ENCODE measurements at places on chromosomes 2 and 18.

DNA sequence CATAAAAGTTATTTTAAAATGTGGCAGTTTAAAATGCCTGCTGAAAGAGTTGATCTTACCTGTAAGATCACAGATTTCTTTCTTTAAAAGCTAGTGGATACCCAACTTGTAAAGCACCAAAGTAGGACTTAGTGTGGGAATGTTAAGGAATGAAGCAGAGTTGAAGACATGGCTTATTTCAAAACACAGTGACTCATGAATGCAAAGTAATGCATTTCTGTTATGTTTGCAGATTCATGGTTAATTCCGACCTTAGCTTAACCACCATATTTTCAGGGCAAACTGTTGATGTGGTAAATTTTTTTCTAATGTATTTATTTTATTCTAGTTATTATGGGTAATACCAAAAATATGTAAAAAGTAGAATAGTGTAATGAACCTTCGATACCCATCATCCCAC, 206.8 kb upstream of the FOSL2 start:
- no peak for DNase-seq

DNA sequence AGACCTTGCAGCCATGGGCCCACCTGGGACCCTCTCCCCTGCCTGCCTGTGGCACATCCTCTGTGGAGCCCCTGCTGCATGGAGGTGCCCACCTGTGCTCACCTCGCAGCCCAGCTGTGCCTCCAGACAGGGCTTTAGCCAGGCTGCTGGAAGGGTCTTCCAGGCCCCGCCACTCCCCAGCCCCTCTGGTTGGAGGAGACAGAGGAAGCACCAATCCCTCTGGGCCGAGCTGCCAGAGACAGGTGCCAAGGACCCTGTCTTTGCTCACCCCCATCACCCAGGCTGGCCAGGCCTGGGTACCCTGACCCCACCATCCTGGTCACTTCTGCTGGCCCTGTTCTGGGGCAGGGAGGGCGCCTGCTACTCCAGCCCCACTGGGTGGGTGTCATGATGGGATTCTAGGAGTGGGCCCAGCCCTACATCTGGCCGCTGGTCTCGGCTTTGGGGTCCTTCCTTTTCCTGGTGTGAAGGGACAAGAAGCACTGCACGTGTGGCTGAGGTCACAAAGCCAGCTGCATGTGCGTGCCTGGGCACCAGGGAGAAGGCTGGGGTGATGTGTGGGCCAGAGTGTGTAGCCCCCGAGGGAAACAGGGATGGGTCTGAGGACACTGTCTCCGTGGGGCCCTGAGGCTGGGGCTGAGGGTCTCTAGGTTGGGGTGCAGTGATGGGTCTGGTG, 9.3 kb upstream of the NEU4 start:
- DNase-seq, result no peak

- DNase-seq, result no peak
Measured at GRCh38 chr2:13522917-13523821, 806.4 kb downstream of the TRIB2 start.

DNA sequence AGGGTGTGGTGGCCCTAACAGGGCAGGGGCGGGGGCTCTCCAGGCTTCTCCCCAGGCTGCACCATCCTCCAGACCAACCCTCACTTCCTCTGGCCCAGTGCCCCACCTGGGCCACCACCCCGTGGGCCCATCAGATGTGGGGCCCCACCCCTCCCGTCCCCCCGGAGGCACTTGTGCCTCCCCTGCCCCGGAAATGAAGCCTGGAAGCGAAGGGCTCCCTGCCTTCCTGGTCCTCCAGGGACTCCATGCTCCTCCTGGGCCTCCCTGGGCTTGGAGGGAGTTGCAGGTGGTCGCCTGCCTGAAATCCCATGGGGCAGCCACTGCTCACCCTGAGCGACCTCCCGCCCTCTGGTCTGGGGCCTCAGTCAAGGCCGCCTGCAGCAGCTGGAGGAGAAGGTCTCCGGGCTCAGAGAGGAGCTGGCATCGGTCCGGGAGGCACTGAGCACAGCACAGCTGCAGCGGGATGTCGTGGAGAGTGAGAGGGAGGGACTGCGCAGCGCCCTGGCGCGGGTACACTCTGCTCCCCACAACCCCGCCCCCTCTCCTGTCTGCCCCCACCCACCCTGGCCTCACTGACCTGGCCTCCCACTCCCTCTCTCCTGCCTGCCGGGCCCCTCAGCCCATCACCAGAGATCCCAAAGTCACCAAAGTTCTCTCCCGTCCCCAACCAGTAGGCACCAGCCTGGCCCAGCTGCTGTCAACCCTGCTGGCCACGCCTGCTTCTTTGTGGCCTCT, 28.0 kb downstream of the CROCC2 start:
- no peak for DNase-seq

DNA sequence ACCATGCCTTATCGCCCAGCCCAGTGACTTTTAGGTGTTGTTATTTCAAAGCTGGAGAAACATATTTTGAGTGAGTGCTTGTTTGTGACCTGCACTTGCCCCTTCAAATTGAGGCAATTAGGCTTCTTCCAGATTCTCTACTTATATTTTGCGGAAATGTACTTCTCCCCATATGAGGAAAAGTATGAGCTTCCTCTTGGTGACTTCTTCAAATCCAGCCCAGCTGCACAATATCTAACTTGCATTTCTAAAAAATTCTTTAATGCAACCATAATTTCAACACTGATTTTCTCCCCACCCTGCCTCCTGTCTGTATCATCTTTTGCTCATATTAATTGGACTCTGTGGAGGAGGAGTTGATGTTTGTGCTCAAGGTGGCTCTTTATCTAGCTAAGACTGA, 391.2 kb upstream of the POU3F3 start:
- DNase-seq, result no peak

DNA sequence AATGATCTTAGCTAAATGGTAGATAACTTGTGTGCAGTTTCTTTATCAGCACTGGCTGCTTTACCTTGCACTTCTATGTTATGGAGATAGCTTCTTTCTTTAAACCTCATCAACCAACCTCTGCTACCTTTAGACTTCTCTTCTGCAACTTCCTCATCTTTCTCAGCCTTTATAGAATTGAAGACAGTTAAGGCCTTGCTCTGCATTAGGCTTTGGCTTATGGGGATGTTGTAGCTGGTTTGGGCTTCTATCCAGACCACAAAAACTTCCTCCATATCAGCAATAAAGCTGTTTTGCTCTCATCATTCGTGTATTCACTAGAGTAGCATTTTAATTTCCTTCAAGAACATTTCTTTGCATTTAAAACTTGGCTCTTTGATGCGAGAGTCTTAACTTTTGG, 123.7 kb downstream of the PIK3C3 start:
- no peak for DNase-seq

- no peak for DNase-seq
Measured at GRCh38 chr2:23657934-23658333, 269.0 kb downstream of the ATAD2B start.

GRCh38 chr2:24957221-24957620, 14.5 kb downstream of the DNAJC27 start:
- DNase-seq, result no peak

DNA sequence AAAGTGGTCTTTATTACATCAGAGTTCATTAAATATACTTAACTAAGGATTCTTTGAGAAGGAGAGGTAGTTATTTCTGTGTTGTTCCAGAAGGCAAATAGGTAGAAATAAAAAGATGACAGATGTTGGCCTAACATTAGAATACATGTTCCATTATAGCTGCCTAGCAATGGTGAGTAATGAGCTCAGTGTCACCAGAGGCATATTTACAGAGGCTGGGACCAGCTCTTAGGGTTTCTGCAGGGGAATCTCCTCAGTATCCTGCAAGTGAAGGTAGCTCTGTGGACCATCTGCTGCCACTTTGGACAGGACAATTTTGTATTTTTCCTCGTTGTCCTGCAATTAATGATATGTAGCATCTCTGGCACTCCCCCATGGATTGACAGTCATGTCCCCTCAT, 416.0 kb downstream of the THSD7B start:
- DNase-seq, result no peak
